ENCODE measurements at places on chromosomes 6 and 20.
A peak's percentile ranks its signal among the peaks of the same experiment; 100 is the strongest.

GRCh38 chr6:44001318-44002066 is 125.8 kb downstream of the MRPL14 start:
- DNase-seq: no peak

DNA sequence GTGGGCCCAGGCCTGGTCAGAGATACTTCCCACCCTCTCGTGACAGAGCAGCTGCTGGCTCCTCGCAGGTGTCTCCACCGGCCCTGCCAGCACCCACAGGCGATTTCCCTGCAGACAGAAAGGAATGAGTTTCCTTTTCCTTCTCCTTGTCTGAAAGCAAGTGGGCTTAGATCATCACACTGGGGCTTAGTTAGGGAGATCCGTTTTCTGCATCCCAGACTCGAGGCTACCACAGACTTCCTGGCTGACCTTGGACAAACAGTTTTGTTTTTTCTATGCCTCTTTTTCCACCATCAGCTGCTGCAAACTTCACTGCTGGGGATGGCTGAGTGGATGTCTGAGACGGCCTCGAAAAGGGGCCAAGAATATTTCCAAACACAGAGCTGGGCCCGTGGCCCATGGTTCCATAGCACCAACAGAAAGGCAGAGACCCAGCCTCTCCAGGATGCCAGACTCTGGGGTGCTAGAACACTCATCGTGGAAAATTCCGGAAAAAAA is 86.5 kb downstream of the BANF2 start:
- DNase-seq: peak; percentile 45

DNA sequence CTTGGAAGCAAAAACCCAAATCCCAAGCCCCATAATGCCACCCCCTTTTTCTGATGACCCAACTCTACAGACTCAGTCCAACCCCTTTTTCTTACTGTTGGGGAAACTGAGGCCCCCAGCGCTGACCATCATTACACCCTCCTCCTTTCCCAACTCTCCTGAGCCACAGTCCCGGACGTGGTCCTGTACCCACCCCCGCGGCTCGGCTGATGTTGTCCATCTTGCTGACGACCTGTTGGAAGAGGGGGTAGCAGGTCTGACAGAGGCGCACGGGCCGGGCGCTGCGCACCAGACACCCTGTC is 533 bp downstream of the OSTM1 start:
- DNase-seq: no peak

GRCh38 chr6:14705841-14706377 is 540.0 kb upstream of the JARID2 start:
- DNase-seq: no peak

GRCh38 chr6:41036601-41037000 is 2.4 kb downstream of the UNC5CL start:
- DNase-seq: no peak
